ENCODE measurements at places on chromosomes 13 and 19.

DNA sequence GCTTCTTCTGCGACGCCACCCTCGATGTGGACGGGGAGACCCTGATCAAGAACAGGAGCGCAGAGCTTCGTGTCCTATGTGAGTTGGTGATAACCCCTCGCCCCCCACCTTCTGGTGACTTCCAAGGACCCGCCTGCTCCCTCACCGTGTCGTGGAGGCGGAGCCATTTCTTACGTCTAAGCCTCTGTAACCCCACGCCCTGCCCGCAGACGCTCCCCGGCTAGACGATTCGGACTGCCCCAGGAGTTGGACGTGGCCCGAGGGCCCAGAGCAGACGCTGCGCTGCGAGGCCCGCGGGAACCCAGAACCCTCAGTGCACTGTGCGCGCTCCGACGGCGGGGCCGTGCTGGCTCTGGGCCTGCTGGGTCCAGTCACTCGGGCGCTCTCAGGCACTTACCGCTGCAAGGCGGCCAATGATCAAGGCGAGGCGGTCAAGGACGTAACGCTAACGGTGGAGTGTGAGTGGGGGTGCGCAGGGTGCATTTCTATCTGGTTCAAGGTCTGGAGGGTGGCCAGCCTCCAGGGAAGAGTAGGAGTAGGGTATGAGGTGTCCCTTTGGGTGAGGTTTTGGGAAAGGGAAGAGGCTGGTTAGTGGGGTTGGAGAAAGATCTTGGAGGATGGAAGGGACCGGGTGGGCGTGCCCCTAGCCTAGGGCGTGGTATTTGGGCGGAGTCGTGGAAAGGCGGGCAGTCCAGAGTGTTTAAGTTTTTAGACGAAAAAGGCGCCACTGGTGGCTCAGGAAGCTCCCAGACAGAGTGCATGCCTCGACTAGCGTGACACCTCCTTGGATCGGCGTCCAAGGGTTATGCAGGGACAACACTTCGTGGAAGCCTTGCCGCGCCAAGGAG lies 3.3 kb downstream of the ICAM5 start:
- no peak for DNase-seq

DNA sequence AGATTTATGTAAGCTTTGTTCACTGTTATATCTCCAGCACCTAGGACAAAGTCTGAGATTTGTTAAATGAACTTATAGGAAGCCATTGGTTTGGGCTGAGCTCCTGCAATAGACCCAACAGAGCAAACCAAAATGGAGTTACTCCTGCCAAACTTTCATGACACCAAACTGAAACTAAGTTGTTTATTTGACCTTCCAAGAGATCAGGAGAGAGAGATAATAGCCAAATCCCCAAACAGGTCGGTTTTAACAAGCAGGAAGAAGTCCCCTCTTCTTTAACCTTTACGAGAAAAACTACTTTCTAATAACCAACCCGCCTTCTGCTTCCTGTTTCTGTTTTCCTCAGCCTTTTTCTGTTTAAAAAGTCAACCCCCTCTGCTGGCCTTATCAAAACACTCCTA lies 54.9 kb upstream of the ATP12A start:
- no peak for DNase-seq

GRCh38 chr19:30670562-30671366 lies 298.6 kb downstream of the ZNF536 start:
- DNase-seq = no peak

DNA sequence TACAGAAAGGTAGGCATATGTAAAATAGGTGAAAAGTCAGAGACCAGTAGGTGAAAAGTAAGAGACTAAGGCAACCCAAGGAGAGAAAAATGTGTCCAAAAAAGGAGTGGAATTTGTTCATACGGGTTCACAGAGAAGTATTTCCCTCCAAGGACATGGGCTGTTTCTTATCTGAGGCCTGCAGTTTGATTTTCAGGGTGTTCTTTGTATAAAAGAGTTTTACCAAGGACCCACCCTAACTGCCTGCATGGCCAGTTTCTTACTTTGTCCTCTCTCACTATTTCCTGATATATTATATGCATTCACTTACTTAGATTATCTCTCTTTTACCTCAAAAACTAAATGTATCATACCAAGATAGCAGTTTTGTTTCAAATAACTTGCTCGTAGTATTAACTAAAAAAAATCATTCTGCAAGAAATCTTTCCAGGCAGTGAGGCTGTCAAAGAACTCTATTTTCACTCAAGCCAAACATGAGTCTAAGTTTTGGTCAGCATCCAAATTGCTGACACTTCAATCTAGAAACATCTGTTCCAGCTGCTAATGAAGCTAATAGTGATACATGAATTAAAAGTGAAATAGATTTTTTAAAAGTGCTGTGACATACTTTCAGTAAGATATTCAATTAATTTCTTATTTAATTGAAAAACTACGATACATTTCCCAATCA lies 141.4 kb upstream of the SGCG start:
- DNase-seq = no peak

DNA sequence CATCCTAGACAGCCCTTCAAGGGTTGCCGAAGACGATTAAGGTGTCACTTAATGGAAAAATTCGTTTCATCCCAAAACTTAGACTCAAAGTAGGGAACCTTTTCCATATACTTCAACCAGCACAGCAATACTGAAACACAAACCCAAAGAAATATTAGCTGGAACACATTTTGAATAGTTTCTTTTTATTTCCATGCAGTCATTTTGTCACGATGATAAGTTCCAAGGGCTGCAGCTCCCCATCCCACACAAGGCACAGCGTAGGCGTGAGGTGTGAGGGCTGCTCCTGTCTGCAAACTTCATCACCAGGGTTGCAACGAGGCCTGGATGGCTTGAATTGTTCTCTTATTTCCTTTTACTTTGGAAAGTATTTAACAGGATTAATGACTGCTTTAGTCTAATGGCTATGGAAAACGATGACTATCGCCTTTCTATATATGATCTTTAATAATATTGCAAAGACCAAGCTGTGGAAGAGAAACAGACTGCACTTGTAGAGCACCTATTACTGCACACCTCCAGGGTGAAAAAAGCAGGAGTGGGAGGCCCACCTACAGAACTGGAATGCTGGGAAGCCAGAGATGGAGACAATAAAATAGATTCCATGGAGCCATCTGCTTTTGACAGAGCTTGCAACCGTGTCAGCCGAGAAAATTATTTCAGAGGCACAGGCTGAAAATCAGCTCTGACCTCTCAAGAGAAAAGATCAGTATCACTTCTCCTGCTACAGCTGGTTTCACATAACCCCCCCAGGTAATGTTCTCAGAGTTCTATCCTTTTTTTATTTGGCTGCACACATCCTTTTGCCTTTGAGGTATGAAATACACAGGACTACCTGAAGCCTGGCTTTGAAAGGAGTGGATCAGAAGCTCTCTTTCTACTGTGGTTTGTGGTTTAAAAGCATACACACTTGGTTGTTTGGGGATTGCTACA lies 274.5 kb upstream of the NBEA start:
- DNase-seq = no peak

DNA sequence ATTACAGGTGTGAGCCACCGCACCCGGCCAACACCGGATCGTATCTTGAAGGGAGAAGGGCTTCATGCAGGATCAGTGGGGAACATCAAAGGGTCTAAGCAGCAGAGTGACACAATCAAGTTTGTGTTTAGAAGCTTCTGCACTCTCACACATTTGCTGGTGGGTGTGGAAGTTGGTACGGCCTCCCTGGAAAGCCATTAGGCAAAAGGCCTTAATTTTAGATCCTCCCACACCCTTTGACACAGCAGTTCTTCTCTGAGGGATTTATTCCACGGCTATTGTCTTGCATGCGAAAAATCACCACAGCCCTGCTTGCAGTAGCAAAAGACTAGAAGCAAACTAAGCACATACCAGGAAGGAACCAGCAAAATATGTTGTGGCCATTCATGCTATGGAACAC lies 18.3 kb upstream of the SLC1A5 start:
- no peak for DNase-seq

GRCh38 chr13:63396746-63397145 lies 1981.1 kb upstream of the PCDH20 start:
- no peak for DNase-seq

- DNase-seq = no peak
Observed at GRCh38 chr13:37884674-37885073, 15.1 kb upstream of the TRPC4 start.

Measured in NCI-H446 treated with DMSO at 0.1 percent for 48 hours (cell line).